Left ventricle myocardium inferior (tissue), 1 donor: ENCODE measurements at places on chromosomes 5 and 9. TPM values are rescaled to one million over a fixed set of nuclear protein-coding genes. Genes with fewer than 3 reads are reported as not detected.

DNA sequence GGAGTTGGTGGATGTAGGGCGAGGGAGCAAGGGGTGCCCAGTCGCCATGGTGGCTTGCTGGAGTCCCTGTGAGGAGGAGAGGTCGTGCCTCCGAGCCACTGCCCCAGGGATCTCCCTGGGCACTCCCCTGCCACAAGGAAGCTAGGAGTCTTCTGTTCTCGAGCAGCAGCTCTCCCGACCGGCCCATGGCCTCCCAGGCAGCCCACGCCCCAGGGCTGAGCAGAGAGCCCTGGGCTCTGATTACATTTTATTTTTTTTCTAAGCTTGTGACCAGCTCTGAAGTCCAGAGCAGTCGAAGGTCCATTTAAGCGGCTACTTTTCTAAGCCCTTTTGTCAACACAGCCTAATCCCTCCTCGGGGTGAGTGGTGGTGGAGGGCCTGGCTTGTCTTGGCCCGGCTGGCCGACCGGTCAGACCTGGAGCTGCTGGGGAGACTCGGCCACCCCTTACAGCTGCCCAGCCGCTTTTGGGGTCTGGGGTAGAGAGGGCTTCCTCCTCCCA is 2.1 kb downstream of the RXRA start:
- peak; percentile 15 for DNase-seq

The ANKRD34B gene
- total RNA-seq = not detected

The GABRP gene
- 0.49 TPM for total RNA-seq

- no peak for DNase-seq
Measured at GRCh38 chr9:98222885-98223691, 30.7 kb upstream of the CORO2A start.

DNA sequence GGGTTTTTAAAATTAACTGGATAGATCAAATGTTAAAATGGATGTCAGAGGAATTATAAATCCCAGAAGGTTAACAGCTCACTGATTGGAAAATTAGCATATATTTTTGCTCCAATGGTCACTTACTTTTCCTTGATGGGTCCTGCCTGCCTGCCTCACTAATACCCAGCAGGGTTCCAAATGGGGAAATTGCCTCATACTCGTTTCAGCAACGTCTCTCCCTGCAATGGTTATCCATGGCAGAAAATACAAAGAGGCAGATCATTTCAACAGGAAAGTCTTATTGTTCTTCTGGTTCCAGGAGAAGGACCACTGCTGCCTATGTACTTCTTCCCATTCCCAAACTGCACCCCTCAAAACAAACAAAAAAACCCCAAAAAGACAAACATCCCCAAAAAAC is 71.3 kb downstream of the ERP44 start:
- no peak for DNase-seq

The LHX3 gene
- total RNA-seq = not detected

GRCh38 chr9:36560771-36561170 is 11.9 kb upstream of the MELK start:
- no peak for DNase-seq

GRCh38 chr5:150196514-150196913 is 6.7 kb downstream of the SLC6A7 start:
- no peak for DNase-seq

- DNase-seq = no peak
Measured at GRCh38 chr5:77394064-77394715, 97.9 kb downstream of the WDR41 start.

DNA sequence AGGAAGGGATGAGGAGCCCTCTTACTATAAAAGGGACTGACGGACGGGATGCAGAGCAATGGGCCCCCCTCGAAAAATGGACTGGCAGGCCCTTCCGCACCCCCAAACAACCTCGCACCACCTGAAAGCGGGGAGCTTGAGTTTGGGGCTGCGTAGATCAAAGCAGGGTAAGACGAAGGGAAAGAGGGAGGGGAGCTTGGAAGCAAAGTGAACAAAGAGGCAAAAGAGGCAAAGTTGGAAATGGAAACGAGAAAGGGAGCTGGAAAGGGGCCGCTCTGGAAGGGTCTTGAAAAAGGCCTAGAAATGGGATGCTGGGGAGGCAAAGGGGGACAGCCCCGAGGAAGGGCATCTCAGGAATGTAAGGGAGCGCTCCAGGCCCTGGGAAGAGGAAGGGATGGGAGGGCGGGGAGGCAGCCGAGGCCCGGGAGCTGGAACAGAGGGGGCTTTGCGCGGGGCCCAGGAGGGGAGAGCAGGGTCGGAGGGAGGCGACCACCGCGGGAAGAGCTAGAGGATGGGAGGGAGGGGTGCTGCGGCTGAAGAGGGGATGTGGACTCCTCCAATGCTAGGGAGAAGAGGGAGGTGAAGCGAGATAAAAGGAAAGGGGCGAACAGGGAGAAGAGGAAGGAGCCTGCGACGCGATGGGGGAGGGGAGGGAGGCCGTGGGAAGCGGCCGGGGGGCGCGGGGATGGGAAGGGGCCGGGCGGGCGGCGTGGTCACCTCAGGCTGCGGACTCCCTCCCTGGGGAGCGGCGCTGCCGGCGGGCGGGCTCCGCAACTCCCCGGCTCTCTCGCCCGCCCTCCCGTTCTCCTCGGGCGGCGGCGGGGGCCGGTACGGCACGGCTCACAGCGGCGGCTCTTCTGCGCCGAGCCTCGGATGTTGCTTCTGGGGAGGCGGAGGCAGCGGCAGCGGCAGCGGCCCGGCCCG is 577 bp downstream of the RNF145 start:
- peak; percentile 54 for DNase-seq

The ORM2 gene
- not detected for total RNA-seq

The ZBTB34 gene
- total RNA-seq = 4.5 TPM

The PCDHA3 gene
- not detected for total RNA-seq

GRCh38 chr5:147417135-147417813 is 92.6 kb downstream of the DPYSL3 start:
- DNase-seq = peak; percentile 43

DNA sequence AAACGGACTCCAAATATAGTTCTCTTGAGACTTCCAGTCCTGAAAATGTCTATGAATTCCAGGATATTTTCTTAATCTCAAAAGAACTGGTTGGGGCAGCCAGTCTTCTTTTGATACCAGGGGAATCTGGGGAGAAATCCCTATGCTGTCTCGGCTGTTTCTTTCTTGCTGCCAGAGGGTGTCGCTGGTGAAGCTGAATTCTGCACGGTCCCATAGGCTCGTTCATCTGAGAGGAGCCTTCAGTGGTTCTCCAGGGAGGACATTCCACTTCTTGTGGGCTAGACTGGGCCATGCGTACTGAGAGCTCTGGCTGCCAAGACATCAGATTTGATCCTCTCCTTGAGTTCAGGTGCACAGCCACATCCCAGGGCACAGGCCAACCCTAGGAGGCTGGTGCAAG is 155.0 kb upstream of the CLINT1 start:
- no peak for DNase-seq

GRCh38 chr5:75051217-75051751 is 1.1 kb downstream of the GCNT4 start:
- DNase-seq = no peak

The NRG2 gene
- total RNA-seq = 3.1 TPM

- no peak for DNase-seq
Measured at GRCh38 chr5:7209658-7210057, 186.3 kb upstream of the ADCY2 start.
